ENCODE measurements at places on chromosomes 5 and 9.

DNA sequence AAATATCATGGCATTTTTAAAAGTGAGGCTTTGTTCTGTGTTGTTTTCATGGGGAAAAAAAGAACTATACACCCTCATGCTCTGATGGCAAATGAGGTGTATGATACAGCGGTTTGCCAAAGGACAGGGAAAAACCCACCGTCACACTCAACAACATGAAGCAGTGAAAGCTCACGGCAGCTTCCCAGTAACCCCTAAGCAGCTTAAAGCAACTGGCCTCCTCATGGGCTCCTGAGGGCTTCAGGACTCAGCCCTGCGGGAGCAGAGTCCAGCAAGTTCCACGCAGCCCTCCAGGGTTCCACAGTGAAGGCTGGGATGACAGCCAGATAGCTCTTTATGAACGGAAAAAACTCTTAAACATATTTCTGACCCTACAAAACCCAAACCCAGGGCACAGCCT is 12.9 kb downstream of the BARHL1 start:
- no peak for DNase-seq

- DNase-seq, result no peak
Observed at GRCh38 chr5:3475674-3476073, 120.0 kb upstream of the IRX1 start.

GRCh38 chr5:3650320-3650719 is 54.7 kb downstream of the IRX1 start:
- no peak for DNase-seq

DNA sequence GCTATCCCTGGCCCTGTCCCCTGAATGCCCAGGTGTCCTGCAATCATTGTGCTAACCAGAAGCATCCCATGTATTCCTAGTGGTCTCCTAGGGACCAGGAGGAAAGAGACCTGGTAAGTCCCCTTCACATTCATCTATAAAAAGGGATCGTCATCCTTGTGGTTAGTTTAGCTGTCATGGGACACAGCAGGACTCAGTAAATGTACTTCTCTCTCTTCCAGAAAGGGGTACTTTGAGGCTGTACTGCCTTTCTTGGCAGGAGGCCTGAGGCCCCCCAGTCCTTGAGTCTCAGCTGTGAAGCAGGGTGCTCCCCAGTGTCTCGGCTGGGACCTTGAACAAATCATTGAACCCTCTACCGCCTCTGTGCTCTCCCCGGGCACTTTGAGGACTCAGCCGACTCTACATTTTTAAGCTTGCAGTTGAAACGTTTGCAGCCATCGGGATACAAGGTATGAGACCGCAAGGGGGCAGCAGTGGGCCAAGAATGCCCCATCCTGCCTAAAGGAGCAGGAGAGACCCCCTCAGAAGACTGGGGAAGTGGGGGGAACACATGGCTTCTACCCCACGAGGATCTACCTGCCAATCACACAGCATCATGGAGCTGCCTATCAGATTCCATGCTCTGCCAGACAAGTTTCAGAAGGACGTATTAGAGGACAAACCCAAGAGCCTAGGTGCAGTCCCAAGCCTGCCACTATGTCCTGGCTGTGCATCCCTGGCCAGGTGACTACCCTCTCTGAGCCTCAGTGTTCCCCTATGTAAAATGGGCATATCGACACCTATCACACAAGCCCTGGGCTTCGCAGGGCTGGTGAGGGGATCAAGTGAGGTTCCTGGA is 2.4 kb upstream of the PHYKPL start:
- peak; percentile 73 for DNase-seq

- no peak for DNase-seq
Observed at GRCh38 chr5:154244476-154244875, 53.9 kb downstream of the GALNT10 start.

DNA sequence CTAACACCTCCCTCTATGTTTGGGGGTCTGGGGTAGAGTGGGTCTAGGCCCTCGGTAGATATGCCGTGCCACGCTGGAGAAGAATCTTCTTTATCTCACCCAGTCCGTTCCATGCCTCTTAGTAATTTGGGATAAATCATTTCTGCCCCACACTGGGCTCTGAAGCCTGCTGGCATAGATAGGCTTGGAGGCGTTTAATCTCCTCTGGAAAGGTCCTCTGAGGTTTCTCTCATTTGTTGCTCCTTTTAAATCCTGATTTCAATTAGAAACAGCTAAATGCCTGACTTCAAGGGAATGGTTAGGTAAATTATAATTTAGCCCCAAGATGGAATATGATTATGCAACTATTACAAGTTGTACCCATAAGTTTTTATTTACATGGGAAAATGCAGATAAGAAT is 57.8 kb upstream of the AKNA start:
- no peak for DNase-seq
